ENCODE measurements at places on chromosomes 6 and 20.

GRCh38 chr20:6784210-6784631, 16.7 kb downstream of the BMP2 start:
- DNase-seq = no peak

GRCh38 chr20:5741089-5741488, 9.1 kb upstream of the SHLD1 start:
- DNase-seq = no peak

GRCh38 chr20:10219993-10220750, 1.5 kb downstream of the SNAP25 start:
- no peak for DNase-seq

GRCh38 chr6:18609715-18610114, 222.6 kb downstream of the RNF144B start:
- no peak for DNase-seq

GRCh38 chr6:132592855-132593254, 3.3 kb upstream of the TAAR5 start:
- no peak for DNase-seq

GRCh38 chr20:49797344-49797615, 15.3 kb upstream of the SLC9A8 start:
- DNase-seq = no peak

GRCh38 chr6:42251911-42252637, 34.4 kb upstream of the MRPS10 start:
- no peak for DNase-seq

DNA sequence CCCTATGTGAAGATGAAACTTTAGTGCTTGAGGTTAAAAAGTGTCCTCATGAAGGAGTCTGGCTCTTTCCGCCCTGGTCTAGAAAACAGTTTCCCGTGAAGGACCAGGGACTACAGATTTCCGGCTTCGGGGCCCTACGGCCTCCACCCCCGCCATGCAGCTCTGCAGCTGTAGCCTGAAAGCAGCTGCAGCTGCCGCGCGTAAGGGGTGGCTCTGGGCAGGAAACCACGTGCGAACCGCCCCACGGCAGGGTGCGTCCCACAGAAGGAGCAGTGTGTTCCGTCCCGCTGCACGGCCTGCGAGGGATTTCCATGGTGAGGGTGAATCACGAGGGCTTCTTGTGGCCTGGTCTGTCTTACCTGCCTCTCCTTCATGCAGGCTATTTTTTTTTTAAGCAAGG, 117.0 kb downstream of the ERMARD start:
- peak; percentile 45 for DNase-seq

GRCh38 chr20:25066386-25066785, 8.4 kb upstream of the ACSS1 start:
- DNase-seq = no peak

DNA sequence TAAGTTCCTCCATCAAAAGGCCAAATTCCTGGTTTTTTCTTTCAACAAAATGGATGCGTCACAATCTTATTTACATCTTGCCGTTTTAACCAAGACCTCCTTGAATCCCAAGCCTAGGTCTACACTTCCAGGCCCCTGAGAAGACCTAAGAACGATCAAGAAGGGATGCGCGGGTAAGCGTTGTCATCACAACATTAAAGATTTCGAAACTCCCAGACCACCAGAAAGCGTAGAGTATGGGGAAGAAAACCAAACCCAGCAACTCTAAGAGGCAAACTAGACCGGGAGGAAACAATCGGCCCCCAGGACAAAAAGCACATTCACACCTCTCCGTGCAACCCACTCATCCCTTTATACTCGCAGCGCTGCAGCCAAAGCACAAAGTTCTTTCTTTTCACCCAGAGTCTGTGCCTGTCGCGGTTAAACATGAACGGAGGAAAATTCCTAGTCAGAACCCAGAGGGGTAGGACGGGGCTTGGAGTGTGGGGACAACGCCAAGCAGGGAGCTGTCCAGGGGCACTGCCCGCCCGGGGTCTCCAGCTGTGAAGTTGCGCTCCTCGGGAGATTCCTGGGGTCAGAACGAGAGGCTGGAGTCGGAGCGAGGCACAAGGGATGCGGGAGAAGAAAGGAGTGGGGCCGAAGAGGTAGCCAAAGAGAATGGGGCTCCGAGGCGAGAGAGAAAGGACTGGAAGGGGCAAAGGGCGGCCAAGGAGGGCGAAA, 725 bp downstream of the OSER1 start:
- peak; percentile 55 for DNase-seq

- DNase-seq = no peak
Observed at GRCh38 chr6:168123165-168123911, 44.3 kb upstream of the FRMD1 start.

DNA sequence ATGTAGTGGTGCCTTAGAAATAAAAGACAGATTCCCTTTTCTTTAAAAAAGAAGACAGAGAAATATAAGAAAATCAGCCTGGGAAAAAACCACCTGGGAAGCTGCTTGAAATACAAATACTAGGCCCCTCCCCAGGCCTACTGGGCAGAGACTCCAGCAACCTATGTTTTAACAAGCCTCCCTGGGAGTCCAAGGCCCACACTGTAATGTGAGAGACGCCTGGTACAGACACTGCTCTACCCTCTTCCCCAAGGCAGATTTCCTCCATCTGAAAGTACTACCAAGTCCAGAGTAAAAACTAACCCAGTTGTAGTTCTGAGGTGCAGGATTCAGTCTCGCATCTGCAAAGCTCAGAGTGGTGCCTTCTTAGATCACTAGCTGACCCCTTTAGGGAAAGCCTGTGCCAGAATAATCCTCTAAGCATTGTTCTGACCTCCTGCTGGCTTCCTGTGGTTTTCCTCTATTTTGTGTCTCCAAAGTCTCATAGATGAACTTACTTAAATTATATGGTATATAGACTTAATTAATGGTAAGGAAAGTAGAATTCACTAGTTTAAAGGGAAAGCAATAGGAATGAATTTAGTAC, 270.2 kb upstream of the SLC35B3 start:
- DNase-seq = no peak

DNA sequence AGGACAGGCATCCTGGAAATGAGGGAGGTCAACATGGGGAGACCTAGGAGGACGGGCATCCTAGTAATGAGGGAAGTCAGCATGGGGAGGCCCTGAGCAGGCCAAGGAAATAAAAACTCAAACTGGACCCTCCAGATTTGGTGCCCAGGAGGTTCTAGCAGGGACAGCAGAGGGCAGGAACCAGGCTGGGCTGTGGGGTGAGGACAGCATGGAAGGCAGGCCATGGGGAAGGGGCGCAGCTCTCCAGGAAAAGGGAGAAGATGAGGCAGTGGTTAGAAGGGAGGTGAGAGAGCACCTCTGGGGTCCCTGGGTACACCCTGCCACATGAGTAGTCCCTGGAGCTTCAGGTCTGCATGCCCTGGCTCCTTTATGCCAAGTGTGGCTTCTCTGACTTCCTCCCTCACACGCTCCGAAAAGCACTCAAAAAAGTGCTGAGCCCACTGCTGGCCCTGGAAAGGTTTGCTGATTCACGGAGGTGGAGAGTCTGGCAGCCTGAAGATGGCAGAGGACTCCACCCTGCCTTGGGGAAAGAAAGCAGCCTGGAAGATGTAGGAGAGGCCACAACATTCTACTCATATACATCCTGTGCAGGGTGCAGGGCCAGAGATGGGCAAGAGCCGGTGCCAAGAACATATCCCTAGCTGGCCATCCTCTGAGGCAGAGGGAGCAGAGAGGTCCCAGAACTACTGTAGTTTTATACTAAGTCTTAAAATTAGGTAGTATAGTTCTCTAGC, 154.9 kb downstream of the MRPL14 start:
- no peak for DNase-seq

DNA sequence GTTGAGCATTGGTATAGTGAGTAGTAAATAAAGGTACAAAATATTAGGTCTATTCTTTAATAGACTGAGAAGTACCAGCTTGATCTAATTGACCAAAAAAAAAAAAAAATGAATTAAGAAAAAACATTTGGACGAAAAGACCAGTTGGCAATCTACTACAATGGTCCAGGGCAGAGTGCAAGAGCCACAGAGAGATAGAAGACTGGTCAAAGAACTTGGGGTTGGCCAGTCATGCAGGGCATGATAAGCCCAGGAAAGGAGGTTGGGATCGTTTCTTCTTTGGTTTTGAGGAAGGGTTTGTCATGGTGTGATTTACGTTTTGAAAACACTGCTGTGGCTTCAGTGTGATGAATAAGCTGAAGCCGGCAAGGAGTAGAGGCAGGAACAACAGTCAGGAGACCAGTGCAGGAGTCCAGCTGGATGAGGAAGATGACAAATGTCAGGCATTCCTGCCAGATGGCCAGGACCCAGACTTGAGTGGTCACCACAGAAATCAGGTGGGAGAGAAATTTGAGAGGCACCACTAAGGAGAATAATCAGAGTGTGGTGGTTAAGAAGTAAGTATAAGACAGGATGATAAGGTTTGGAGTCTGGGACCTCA, 14.0 kb downstream of the SMLR1 start:
- DNase-seq = no peak

- DNase-seq = no peak
Observed at GRCh38 chr6:708237-708598, 15.3 kb upstream of the EXOC2 start.

DNA sequence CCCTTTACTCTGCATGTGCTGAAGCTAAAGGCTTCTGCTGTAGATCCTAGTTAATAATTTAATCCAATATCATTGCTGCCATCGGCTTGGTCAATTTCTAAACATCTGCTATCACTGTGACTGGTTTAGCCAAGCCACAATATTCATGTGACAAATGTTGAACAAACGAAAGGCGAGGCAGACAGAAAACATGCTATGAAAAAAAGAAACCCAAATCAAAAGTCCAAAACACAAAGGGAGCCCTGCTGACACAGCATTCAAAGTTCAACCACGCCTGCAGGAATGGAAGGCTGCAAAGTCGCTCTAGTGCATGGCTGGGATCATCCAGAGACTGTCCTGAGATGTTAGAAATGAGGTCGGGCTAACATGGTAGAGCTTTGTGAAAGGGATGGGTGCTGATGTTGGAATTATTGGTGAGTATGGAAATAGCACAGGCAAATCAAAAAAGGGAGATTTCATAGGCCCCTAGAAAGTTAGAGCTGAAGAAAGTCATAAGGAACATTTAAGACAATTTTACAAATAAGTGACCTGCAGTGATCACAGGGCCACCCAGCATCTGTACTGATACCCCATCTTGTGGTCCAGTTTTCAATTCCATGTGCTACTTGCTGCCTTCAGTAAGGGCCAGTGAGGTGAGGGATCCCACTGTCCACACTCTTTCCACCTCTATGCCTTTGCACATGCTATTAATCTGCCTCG, 8.8 kb upstream of the NHSL1 start:
- no peak for DNase-seq

DNA sequence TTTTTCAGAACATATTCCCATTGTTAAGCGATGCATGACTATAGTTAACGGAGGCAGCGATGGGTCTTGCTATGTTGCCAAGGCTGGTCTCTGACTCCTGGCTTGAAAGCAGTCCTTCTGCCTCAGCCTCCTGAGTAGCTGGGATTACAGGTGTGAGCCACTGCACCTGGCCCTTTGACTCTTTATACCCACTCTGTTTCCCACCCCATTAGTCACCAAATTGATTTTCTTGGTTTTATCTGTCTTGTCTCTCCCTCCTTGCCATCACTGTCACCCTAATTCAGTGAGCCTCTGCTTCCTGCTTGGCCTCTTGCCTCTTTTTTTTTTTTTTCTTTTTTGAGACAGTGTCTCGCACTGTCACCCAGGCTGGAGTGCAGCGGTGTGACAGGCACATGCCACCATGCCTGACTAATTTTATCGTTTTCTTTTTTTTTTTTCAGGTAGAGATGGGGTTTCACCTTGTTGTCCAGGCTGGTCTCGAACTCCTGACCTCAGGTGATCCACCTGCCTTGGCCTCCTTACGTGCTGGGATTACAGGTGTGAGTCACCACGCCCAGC, 31.3 kb downstream of the ZFAND3 start:
- DNase-seq = no peak

DNA sequence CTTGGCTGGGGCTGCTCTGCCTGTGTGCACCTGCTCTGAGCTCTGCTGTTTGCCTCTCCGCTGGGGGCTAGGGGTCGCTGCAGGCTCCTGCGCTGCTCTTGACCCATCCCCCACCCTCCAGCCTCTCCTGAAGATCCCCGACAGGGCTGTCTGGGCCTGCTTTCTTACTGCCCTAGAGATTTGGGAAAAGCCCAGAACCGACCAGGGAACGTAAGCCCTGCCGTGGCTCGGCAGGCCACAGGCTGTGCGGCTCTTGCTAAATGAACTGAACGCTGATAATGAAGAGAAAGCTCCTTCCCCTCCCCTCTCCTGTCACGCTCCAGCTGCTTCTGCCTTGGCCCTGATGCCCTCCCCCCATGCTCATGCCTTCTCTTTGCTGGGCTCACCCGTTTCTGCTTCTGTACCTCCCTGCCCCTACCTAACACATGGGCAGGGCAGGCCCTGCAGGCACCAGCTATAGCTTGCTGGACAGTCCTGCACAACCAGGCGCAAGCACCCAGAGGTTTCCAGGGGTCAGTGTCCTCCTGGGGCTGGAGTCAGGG, 32.0 kb upstream of the PCMTD2 start:
- DNase-seq = no peak

- peak; percentile 54 for DNase-seq
Observed at GRCh38 chr6:167827583-167828324, 1.0 kb downstream of the AFDN start.

- no peak for DNase-seq
Observed at GRCh38 chr6:10138917-10139316, 276.0 kb downstream of the TFAP2A start.

DNA sequence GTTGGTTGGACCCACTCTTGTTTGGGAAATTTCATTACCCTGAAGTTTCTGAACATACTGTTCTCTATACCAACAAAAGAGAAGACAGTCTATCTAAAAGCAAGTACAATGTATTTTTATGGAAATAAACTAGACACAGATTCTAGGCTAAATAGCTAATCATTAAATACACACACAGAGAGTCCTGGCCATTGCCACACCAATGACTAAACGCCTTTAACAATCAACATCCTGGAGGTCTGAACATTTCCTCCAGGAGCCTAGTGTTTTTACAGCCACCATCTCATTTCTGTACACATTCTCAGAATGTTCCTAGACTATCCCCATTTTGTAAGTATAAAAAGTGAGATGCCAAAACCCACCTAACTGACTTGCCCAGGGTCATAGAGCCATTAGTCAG, 141.6 kb upstream of the RREB1 start:
- DNase-seq = no peak

DNA sequence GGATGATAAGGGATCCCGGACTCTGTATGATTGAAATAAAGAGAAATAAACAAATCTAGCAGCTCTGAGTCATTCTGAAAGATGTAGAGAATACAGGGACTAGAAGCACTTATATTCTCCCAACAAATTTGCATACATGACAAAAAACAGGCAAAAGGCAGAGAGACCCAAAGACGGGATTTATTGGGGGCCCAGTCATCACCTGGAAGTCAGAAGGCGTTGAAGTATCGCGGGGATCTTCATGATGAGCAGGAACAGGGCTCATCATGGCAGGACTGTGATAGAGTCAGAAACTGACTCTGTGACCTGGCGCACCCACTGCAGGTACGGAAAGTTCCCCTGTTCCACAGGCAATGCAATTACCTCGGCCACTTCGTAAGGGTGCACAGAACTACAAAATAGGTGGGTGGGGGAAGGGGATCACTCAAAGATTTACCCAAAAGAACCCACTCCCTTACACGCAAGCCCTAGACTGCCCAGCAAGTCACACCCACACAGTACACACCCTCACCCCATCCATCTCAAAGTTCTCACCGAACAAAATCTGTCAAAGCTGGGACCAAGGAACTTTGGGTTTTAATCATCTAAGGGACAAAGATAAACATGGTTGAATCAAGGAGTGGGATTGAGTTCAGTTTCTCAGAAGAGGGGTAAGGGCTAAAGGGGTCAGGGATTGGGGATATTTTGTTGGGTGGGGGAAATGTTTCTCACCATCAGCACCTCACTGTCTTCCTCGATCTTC, 1.4 kb downstream of the CUTA start:
- no peak for DNase-seq

- DNase-seq = no peak
Observed at GRCh38 chr20:25084626-25085187, 2.8 kb upstream of the VSX1 start.

- DNase-seq = no peak
Observed at GRCh38 chr6:33433544-33434191, 13.8 kb downstream of the SYNGAP1 start.
